ENCODE measurements at places on chromosomes 2 and 18.

GRCh38 chr18:50044402-50044801 lies 150.5 kb downstream of the MYO5B start:
- DNase-seq, result no peak

- no peak for DNase-seq
These were observed 11.7 kb downstream of the BIN1 start for GRCh38 chr2:127095367-127095641.

DNA sequence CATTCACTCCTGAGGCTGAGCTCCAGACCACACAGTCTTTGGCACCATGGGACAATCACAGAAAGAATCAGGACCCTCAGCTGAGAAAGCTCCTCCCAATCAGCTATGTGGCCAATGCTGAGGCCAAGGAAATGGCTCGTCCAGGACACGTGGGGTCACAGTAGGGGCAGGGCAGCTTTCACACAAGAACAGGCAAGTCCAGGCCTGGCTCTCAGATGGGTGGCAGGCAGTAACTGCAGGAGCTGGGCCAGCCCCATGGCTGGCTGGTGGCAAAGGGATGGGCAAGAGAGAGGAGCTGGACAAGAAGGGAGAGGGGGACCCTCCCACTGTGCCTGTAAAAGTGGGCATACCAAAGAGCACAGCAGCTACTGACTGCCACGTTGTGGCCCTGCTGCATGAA lies 12.2 kb upstream of the EDAR start:
- no peak for DNase-seq

DNA sequence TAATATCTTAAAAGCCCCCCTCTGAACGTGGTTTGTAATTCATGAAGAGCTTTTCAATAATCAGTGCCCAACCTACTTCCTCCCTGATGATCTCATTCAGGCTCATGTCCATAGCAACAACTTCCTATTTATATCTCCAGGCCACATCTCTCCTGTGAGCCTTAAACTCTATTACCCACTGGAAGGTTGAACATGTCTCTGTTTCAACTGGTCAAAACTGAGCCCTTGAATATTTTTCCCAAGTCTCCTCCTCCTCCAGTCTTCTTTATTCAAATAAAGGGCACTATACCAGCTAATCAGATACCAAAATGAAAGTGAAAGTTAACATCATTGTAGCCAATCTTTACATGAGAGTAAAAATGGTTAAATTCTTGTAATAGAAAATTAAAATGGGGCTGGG lies 63.7 kb upstream of the ITGA4 start:
- no peak for DNase-seq

DNA sequence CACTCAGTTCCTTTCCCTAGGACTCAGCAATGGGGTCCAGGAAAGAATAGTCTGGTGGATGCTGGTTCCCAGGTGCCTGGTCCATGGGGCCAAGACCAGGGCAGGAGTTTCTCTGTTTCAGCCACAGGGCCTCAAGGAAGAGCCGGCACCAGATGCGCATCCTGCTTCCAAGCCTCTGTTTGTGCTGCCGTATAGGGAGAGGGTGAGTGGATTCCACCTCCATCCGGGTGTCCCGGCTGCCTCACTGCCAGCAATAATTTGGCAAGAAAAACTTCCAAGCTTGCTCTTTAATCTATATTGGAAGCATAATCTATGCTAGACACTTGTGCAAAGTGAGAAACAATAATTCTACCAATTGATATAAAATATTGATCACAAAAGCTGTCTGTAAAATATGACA lies 261.2 kb upstream of the HS6ST1 start:
- no peak for DNase-seq

GRCh38 chr2:109429567-109430328 lies 184.0 kb downstream of the SEPTIN10 start:
- no peak for DNase-seq

- DNase-seq, result no peak
These were observed 9.4 kb downstream of the BCL11A start for GRCh38 chr2:60544062-60544461.

DNA sequence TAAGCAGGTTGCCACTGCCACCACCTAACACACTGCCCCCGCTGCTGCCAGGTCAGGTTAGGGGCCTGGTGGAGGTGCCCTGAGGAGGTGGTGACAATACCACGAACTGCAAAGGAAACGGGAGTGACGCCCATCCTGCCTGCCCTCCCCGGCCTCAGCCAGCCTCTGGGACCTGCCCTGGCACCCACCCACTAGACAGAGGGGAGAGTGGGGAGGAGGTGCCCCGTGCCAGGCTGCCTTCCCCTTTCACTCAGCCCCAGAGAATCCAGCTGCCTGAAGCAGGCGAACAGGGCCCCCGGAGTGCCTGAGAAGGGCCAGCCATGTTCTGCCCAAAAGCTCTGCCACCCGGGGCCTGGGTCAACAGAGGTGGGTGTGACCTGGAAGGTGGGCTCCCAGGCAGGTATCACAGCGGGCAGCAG lies 44.5 kb upstream of the FOSL2 start:
- peak; percentile 58 for DNase-seq

- no peak for DNase-seq
These were observed 31.0 kb downstream of the VAPA start for GRCh38 chr18:9944805-9945204.

DNA sequence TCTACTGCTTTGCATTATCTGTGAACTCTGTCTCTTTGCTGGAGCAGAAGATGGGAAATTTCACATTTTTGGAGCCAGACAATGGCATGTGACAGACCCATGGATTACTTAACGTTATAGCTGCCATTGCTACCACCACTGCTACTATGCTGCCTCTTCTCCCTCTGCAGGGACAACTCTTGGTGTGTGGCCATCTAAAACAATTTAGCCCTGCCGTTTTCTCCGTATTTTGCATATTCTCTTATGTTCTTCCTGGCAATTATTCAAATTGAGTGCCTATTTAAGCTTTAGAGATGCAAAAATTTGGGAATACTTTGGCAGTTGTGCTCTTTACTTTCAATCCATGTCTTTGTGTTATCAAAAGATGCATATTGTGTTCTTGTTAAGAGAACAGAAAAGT lies 386.8 kb downstream of the XIRP2 start:
- DNase-seq, result no peak

- DNase-seq, result no peak
These were observed 389.5 kb upstream of the TNP1 start for GRCh38 chr2:217249121-217250012.

GRCh38 chr18:22115573-22115972 lies 53.8 kb upstream of the GATA6 start:
- DNase-seq, result no peak

DNA sequence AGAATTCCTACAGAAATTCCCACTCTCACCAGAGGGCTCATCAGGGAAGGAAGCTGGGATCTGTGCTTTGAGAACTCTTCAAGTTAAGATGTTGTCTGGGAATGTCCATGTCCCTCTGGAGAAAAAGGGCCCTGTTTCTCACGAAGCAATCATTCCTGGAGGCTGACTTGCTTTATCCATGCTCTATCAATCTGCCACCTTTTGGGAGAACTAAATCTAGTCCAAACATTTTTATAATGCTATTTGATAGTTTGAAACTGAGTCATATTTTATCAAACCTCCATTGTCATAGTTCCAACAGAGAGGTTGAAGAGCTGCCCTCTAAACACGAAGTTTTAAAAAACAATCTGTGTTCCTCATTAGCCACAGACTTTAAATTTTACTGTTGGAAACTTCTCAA lies 219.2 kb downstream of the MTX2 start:
- DNase-seq, result no peak

- DNase-seq, result no peak
These were observed 625.2 kb downstream of the CPS1 start for GRCh38 chr2:211181626-211182025.

DNA sequence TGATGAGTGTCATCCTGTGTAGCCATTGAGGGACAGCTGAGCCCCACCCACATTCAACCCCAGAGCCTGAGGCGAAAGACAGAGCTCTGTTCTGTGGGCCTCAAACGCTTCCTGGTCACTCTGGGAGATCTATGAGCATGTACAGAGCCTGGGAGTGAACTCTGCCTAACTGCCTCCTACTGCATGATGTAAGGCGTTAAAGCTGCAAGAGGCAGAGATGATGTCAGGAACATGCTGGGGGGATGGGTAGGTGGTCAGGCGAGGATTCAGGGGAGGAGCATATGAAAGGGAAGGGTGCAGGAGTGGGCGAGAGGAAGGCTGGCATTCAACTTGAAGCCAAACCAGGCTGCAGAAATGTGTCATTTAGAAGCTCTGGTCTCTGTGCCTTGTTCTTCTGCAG lies 181.0 kb downstream of the TFCP2L1 start:
- DNase-seq, result no peak

DNA sequence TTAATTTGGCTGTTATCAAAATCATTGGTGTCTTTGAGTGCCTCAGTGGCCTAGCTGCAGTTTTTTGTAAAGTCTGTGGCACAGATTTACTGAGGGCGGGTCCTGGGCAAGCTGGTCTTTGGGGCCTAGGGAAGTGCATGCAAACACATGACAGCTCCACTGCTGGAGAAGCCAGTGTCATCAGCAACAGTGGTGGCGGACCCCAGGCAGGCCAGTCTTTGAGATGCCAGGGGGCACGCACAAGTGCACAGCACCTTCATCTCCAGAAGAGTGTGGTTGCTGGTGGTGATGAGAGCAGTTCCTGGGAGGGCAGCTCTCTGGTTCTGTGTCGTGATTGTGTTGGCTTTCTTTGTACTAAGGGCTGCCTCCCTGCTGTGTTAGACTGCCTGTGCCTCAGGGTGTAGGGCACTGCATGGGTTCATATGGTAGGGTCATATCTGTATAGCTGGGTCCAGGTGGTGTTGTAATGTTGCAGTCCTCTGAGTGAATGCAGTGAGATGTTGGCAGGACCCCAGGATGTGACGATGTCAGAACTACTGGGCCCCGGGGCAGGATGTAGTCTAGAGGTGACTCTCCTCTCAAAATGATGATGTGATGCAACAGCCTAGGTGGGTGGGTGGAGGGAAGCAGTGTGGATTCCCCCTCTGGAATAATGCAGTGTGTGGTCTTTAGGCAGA lies 646.7 kb upstream of the CDH2 start:
- no peak for DNase-seq

DNA sequence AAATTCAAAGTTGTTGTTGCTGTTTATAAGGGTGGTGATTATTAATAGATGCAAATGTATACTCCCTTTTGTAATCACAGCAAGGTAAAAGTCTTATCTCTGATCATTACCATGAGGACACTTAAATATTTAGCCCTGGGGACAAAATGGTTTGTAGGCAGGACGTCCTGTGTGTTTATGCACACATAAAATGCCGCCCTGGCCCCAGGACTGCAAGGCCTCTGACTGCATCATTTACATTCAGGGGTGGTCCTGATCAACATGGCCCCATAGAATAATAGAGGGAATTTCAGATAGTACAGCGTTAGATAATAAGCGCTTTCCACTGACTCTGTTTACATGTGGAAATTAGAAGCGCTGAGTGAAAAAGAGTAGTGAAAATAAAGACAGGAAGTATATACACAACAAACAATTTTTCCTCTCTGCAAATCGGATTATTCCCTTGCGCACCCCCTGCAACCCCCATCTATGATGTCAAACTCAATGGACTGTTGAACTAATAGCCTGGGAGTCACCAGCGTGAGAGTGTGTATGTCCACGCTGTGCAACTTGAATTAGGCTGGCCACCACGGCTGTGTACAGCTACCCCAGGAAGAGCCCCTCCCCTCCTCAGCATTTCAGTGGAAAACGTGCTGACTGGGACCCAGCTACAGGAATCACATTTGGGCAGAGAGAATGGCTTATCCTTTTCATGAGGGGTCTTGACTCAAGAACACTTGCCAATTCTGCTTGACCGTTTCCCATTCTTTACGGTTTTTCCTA lies 291.5 kb downstream of the SOX11 start:
- DNase-seq, result no peak

DNA sequence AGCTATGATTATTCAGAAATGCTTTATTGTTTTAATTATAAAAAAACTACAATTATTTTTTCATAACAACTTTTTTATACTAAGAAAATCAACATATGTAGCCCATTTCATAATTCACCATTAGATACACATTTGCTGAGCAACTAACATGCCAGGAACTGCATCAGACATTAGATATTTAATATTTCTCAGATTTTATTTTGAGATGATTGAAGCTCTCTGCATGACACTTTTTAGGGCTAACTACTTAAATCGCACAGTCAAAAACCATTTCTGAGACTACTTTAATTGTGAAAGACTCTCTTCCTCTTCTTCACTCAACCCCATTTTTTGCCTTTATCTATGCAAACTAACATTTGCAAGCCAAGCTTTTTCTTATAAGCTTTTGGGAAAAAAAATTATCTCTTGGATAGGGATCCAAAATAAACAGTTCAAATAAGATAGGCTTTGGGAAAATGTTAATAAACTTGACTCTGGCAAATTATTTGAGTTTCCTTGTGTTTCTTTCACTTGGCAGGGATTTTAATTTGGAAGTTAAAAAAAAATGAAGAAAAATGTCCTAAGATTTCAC lies 9.1 kb upstream of the COL3A1 start:
- no peak for DNase-seq

DNA sequence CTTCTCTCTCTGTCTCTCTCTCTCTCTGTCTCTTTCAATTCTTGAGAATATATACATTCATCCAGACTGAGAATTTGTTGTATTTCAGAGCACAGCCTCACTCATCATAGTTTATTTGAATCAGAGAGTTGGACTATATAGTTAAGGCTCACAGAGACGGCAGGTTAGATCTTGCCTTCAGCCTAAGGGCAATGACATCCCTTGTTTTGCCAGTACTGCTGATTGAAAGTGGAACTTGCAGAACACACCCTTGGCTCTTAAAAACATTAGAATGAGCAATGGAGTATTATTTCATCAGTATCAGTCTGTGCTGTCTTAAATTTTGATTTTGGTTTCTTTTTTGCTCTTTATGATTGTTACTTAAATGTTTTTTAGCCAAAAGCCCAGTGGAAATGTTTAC lies 62.0 kb upstream of the DSG1 start:
- DNase-seq, result no peak

DNA sequence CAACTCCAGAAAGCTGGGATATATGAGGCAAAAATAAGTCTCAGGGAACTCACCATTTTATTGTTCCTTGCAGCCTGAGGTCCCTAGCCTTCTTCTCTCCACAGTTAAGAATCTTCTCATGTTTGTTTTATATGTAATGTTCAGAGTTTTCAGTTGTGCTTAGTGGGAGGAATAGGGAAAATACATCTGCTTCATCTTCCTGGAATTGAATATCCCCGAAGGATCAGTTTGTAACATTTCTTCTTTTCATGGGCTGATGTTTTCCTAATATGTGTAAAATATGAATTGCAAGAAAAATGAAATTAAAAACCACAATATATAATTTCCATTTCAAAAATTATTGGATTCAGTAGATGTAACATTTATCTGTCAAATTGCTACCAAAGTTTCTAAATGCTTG lies 8.0 kb downstream of the GALNT1 start:
- DNase-seq, result no peak

DNA sequence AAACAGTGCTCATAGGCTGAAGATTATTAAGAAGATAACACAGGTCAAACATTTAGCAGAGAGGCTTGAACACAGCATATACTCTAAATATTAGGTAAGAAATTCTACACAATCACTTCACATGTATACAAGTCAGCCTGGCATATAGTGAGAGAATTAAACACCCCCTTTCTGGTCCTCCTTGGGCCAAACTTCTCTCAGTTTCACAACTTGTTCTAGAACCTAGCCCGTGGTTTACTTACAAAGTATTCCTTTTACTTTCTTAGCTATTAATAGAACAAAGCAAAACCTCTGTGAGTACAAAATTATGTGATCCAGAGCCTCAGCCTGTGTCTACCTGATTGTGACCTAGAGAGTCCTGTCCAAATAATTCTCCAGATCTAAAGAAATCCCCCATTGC lies 562.8 kb downstream of the TNS1 start:
- no peak for DNase-seq

GRCh38 chr2:6959751-6960150 lies 42.5 kb downstream of the RNF144A start:
- DNase-seq, result no peak

GRCh38 chr2:204157684-204158083 lies 221.1 kb downstream of the ICOS start:
- no peak for DNase-seq

GRCh38 chr2:40230707-40231432 lies 221.0 kb downstream of the SLC8A1 start:
- DNase-seq, result no peak
